ENCODE measurements at places on chromosomes 1 and 21. TPM values are rescaled to one million over a fixed set of nuclear protein-coding genes. Genes with fewer than 3 reads are reported as not detected.

EFNA3 gene
- total RNA-seq, result 3.1 TPM

POU3F1 gene
- not detected for total RNA-seq

SETD4 gene
- total RNA-seq, result 10.0 TPM

FCRL5 gene
- total RNA-seq, result not detected

TFF2 gene
- total RNA-seq, result not detected
